ELR (cell line): ENCODE measurements at places on chromosomes 1 and 21.
A peak's percentile ranks its signal among the peaks of the same experiment; 100 is the strongest.

GRCh38 chr1:146012703-146013558 lies 8.6 kb downstream of the HJV start:
- DNase-seq: peak; percentile 94

DNA sequence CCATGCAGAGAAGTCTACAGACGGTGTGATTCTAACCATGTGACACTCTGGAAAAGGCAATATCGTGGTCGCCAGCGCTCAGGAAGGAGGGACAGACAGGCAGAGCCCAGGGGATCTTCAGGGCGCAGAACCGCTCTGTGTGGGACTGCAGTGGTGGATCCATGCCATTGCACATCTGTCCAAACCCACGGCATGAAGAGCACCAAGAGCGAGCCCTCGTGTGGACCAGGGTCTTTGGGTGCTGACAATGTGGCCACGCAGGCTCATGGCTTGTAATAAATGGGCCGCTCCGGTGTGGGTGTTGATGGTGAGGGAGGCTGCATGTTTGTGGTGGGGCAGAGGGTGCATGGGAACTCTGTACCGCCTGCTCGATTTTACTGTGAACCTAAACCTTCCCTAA lies 25.3 kb upstream of the POFUT2 start:
- no peak for DNase-seq

DNA sequence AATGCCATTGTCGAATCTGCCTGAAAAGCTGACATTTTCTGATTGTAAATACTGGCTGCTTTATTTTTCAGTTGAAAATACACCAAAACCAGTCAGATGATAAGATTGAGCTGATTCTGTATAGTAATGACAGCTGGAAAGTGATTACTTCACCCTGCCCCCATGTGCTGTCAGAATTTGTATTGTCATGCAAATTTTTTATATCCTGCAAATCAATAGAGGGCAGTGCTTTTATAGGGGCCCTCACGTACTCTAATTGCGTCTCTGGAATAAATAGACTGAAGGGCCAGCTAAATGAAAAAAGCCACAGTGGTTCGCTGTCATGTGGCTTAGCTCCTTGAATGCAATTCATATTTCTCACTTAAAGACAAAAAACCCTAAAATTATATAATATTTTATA lies 208.6 kb downstream of the LHX8 start:
- no peak for DNase-seq

DNA sequence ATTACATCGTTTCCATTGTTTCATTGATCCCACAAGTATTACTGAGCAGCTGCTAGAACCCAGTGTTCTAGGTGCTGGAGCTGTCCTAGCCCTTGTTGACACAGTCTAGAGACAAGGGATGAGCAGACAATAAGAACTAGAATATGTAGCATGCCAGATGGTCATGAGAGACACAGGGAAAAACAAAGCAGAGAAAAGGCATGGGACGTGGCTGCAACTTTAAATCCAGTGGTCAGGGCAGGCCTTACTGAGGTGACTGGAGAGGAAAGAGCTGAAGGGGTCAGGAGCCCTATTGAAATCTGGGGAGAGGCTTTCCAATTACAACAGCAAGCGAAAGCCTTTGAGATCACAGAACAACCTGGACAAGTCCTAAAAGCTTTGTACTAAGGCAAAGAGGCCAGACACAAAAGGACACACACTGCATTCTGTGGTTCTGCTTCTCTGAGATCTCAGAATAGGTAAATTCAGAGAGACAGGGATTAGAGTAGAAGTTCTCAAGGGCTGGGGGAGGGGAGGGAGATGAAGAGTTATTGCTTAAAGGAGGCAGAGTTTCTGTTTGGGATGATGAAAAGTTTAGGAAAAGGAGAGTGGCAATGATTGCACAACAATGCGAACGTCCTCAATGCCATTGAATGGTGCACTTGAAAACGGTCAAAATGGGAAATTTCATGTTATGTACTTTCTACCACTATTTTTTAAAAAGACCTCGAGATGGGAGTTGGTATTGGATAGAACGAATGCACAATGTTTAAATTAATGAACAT lies 467.4 kb upstream of the VAMP3 start:
- DNase-seq: no peak

GRCh38 chr1:220527279-220527907 lies 543 bp upstream of the MARK1 start:
- no peak for DNase-seq
